Fibroblast of lung (primary cell): ENCODE measurements at places on chromosomes 3 and 15.

GRCh38 chr15:31148297-31149087 is 47.0 kb upstream of the TRPM1 start:
- DNase-seq = no peak

- peak; percentile 42 for DNase-seq
Observed at GRCh38 chr3:148036331-148036876, 627.2 kb downstream of the ZIC1 start.

DNA sequence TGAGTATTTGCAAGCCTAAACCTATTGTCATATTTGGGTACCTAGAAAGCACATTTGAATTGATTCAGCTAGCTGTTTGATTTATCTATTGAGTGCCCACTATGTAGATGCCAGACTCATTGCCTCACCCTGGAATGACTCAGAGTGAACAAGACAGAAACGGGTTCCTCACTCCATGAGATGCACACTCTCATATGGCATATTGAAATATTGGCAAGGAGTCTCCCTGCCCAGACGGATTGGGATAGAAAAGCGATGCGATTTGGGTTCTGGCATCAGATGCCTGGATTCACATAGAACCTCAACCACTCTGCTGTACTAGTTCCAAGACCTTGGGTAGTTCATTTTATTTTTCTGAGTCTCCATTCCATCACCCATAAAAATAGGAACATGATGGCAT is 22.5 kb downstream of the LRRN1 start:
- no peak for DNase-seq

DNA sequence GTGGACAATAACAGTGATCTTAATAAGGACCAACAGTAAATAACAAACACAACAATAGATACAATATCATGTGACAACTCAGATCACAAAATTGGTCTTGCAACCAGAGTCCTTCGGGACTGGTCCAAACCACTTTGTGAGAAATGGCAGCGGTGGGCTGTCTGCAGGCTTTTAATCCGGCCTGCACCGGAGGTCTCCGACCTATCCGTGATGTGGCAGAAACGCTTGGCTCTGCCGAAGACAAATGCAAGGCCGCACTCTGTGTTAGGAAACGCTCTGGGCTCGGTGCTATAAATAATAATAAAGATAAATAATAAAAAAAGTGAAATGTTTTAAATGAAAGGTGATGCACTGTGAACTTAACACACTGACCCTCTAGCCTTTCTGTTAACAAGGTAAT is 810.6 kb upstream of the NR2F2 start:
- no peak for DNase-seq

GRCh38 chr15:89885611-89886010 is 8.2 kb downstream of the AP3S2 start:
- no peak for DNase-seq

DNA sequence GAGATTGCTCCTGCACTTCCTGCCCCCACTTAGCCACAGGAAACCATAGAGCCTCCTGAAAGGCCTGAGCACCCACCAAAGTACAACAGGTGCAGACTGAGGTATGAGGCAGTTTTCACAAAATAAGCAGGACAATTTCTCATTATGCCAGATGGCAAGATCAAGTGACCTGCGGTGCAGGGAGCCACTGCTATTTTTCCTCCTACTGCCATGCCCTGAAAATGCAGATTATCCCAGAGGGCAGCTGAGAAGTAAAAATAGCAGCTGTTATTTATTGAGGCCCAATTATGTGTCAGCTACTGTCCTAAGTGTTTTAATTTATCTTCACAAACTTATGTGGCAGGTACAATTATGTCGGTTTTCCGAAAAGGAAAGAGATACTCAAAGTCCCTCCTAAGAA is 209.5 kb upstream of the ST8SIA2 start:
- no peak for DNase-seq

- no peak for DNase-seq
Observed at GRCh38 chr3:126199256-126199655, 18.9 kb upstream of the ALDH1L1 start.

- DNase-seq = no peak
Observed at GRCh38 chr3:158753854-158754253, 21.6 kb upstream of the RARRES1 start.
